ENCODE measurements at places on chromosomes 2 and 18.

- DNase-seq = no peak
Observed at GRCh38 chr18:63099091-63099840, 220.3 kb downstream of the BCL2 start.

DNA sequence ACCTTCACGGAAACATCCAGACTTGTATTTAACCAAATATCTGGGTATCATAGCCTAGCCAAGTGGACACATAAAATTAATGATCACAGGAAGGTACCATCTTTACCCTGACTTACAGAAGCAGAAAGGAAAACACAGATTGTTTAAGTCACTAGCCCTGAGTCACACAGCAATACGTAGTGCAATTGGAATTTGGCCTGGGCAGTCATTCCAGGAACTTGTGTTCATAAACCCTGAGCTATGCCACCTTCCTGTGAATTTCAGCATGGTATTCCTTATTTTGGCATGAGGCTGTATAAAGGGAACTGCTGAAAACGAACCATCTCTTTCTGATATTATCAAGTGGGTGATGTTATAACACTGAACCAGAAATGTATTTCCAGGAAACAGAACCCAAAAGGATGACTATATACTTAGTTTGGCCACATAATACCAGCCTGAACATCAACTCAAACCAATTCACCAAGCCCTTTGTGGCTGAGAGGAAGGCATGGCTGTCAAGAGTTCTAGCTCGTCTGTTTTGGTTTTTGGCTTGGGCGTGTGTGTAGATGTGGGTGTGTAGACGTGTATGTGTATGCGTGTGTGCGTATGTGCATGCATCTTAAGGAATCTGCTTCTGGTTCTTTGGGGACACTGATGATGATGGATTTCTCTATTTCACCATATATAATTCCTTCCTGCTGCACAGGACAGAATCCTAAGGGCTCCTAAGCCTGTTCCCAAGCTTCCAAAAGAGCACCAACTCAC is 533.4 kb upstream of the ID2 start:
- DNase-seq = no peak

- no peak for DNase-seq
Observed at GRCh38 chr2:25366629-25367028, 24.9 kb upstream of the DNMT3A start.

GRCh38 chr2:83054751-83055150 is 1404.3 kb downstream of the SUCLG1 start:
- no peak for DNase-seq
